NCI-H1048 (cell line): ENCODE measurements at places on chromosomes 16 and 17.

GRCh38 chr17:28365487-28365886 is 488 bp upstream of the SEBOX start:
- DNase-seq = no peak

DNA sequence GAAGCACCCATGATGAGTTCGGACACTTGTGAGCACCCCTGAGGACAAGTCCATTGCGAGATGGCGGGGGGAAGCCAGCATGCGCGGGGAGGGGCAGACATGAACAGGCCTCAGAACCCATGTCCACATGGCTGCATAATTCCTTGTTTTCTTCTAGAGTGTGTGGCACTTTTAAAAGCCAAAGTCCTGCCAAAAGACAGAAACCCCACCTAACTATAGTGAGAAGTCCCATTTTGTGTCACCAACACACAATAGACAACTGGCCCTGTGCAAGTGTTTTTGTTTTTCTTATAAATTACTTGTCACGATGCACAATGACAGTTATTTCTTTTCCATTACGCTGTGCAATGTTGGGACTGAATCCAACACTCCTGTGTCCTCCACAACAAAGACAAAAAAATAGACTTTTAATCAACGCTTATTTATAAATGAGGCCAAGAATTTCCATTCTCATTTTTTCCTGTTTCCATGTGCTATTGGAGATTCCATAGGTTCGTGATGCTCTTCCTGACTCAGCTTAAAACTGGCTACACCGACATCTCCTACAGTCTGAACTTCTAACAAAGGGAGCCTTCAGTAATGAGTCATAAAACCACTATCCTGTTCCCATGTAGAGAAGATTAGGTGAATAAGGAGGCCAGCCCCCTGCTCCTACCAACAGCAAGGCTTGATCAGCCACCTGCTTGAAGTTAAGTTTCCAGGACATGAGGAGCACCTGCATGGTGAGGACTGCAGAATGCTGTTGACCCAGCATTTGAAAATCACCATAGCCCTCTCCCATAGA is 98.9 kb downstream of the ZNF423 start:
- DNase-seq = no peak

GRCh38 chr17:71081666-71082065 is 912.3 kb downstream of the KCNJ2 start:
- no peak for DNase-seq

DNA sequence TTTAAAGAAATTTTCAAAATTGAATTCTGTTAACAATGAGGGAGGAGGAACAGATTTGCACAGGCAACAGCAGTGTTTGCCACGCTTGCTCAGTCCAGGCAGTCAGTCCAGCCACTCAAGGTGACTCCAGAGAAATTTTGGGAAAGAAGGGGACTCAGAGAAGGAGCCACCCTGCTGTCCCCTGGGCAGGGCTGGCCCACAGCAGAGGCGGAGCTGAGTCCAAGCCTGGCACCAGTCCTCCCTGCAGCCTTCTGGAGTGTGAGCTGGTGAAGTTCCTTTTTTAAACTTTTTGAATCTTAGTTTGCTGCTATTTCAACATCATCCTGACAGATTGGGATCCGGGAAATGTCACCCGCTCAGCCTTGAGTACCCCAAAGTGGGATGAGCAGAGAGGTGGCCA is 14.5 kb upstream of the SLC47A2 start:
- DNase-seq = no peak

GRCh38 chr16:9766891-9767290 is 415.3 kb downstream of the GRIN2A start:
- DNase-seq = no peak

- DNase-seq = no peak
Measured at GRCh38 chr17:31417051-31417792, 25.7 kb downstream of the RAB11FIP4 start.

DNA sequence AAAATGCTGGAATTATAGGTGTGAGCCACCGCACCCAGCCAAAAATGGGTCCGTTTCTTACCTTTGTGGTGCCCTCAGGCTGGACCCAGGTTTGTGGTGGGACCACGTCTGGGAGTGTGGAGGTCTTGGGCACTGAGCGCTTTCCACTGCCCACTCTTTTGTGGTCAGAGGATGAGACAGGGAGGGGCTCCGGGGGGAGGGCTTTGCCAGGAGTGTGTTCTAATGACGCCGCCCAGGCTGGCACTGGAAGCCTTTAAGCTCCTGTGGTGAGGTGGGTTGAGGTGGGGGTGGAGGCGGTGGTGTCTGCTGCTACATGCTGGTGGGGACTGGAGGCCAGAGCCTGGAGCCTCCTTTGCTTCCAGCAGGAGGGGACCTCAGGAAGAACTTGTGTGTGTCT is 12.8 kb upstream of the ADCY7 start:
- DNase-seq = no peak

- DNase-seq = no peak
Measured at GRCh38 chr17:31596382-31597323, 205.2 kb downstream of the RAB11FIP4 start.

DNA sequence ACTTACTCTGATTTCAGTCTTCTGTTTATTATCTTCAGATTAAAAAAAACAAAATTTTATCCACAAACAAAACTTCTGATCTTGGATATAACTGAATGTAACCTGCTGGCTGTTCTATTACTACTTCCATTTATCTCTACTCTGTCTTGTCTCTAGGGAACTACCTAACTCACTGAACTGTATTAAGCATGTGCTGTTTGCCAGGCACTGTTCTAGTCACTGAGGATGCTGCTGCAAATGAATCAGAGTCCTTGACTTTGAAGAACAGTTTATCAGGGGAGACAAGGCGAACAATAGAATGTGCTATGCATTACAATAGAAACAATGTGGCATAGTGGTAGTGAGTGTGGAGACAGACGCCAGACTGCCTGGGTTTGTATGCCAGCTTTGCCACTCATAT is 2.3 kb upstream of the ANKRD40 start:
- no peak for DNase-seq

GRCh38 chr16:67024384-67025209 is 4.4 kb upstream of the CBFB start:
- DNase-seq = no peak
